ENCODE measurements at places on chromosomes 5 and 9.

DNA sequence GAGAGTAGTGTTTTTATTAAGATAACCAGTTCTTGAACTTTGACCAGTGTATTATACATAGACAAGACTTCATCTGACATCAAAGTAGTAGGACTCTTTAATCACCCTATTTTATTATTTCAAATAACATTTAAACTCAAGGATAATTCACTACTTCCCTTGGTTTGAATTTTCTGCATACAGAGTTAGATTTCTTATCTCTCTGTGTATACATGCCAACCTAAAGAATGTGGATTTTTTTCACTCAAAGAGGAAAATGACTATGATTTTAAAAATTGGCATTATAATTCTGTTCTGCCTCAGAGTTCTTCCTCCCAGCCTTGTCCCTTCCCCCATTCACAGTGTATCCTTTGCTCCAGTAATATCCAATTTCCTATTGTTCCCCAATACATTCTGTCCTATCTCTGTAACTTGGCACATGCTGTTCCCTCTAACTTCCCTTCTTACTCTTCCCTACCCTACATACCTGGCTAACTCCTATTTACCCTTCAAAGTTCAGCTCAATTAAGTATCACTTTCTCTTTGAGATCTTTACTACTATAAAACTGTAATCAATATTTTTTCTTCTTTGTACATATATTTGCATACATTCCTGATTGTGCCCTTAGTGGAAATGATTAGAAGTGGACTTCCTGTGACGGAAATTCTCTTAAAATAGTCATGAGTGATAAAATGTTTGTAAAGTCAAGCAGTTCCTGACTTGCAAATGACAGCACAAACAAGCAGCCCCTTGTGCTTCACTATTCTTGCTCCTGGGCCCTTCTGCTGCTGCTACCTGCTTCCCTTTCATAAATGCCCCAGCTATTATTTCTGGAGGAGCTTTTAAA, 38.1 kb upstream of the DENND4C start:
- no peak for DNase-seq

- no peak for DNase-seq
These were observed 39.1 kb downstream of the RETREG1 start for GRCh38 chr5:16577677-16578076.

DNA sequence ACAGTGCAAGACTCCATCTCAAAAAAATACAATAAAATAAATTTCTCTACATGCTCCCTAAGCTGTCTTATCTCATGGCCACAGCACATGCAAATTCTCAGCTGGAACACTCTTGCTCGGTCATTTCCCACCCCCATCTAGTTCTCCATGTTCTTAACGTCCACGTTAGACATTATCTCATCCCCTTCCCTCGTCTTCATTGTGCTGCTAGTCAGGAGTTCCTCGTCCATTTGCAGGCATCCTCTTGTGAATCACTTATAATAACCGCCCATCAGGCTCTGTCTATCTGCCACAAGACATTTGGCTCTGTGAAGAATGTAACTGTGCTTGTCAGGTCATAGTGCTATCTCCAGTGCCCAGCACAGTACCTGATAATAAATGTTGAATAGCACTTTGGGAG, 32.9 kb upstream of the GOLGA1 start:
- no peak for DNase-seq

DNA sequence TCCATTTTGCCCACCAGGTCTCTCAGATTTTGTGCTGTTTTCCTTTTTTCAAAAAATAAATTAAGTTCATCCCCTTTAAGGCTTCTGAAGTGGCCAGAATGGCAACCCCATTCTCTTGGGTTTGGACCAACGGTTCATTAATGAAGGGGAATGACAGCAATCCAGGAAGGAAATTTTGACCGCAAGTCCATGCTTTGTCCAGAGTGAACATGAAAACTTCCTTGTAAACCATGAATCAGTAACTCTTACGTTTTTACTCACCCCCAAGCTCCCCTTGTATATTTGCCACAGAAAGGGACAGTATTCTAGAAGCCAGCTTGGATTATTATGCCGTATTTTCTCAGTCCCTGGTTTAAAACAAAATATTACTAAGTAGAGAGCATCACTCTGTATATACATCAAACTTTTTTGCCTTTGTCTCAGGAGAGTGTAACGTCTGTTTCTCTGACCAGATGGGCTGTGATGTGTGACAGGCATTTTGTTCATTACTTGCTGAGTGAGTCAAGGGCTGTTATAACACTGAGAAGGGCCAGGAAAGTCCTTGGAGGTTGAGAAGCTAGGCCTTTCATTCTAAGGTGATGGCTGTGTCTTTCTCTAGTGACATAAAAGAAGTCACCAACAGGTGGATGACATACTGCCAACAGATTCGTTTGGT, 148.2 kb downstream of the SMARCA2 start:
- no peak for DNase-seq

DNA sequence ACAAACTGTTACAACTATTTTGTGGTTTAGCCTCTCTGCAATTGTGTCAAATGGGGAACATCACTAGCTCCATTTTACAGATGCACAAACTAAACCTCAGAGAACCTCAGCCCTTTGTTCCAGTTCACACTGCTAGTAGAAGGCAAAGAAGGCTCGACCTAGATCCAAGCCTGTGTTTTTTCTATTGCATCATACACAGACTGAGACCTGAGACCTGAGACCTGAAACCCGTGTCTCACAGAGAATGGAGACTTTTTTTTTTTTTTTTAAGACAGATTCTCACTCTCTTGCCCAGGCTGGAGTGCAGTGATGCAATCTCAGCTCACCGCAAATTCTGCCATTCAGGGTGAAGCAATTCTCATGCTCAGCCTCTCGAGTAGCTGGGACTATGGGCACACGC, 120.8 kb downstream of the GALNT10 start:
- no peak for DNase-seq

DNA sequence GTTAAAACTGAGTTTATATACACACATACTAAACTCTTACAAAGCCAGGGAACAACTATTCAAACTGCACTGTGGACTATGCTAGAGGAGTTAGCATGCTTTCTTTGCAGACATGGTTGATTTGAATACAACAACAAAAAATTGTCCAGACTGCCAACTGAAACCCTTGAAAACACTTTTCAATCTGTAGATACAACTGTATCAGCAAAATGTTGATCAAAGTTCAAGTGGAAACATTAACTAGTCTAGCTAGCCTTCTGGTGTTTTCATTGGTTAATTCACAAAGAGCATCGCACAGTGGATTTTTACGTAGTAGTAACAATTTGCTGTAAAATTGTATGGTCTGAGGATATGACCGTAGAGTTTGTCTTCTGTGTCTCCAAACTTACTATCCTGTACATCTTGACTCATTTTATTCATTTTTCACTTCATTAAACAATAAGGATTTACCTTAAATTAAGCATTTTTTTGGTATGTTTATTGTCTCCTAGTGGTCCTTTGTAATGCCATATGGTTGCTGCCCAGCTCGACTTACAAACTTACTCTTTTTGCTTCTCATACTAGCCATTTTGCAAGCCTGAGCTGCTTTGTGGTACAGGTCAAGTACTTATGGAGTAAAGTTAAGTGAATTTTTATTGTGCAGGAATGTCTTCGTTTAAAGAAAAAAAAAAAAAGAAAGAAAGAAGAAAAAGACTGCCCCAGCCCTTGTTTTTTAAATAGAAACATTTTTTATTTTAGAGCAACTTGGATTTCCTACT, 123.4 kb downstream of the ZCCHC7 start:
- DNase-seq: no peak

All from caudate nucleus (tissue), 63 donors.